ENCODE measurements at places on chromosomes 3 and 15. TPM values are rescaled to one million over a fixed set of nuclear protein-coding genes. Genes with fewer than 3 reads are reported as not detected.
A peak's percentile ranks its signal among the peaks of the same experiment; 100 is the strongest.

The TTC23 gene
- 4.4 TPM for total RNA-seq

DNA sequence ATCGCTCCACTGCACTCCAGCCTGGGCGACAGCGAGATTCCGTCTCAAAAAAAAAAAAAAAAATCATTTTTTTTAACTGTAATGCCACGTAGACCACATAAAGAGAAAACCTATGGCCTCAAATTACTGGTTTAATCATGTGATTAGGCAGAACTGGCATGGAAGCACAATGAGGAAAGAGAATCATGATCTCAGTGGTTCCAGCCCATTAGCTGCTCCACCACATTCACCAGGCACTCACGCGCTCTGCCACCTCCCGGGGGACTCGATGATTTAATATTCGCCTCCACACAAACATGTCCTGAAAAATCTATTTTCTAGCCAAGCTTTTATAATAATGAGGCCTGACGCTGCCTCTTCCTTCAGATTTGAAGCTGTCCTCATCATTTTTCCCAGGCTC lies 204.7 kb downstream of the TBL1XR1 start:
- no peak for DNase-seq
- H3K36me3 ChIP-seq, result no peaks in the 10 kb centered on the region
- peaks cover 3% of the 10 kb centered on the region for H3K27me3 ChIP-seq
- H3K4me3 ChIP-seq, result no peak overlapping the region
- no peaks in the 10 kb centered on the region for H3K4me1 ChIP-seq

DNA sequence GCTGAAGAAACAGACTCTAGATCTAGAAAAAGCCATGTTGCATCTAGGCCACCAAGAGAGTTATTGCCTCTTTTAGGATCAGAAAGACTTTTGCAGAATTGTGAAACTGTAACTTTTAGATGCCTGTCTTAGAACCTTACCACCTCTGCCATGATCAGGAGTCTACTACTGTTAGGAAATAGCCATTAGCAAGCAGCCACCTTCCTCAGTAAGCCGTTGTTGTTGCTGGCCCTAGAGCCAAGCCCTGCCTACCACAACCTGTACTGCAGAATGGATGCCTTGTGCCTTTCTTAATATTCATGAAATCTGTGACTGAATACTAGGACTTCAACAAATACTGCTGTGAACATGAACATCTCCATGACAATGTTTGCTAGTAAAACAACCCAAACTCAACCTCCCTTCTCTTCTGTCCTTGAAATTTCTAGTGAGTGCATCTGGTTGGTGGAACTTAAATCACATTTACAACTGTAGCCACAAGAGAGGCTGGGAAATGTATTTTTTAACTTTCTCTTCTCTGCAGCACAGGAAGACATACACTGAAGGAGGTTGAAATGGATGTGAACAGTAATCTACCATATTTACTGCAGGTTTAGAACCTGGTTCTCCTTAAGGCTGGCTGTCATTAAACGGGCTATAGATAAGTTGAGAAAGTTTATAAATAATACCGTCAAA lies 20.7 kb downstream of the RASA2 start:
- peaks cover 46% of the 10 kb centered on the region for H3K4me1 ChIP-seq
- no peak overlapping the region for H3K4me3 ChIP-seq
- no peaks in the 10 kb centered on the region for H3K27me3 ChIP-seq
- H3K36me3 ChIP-seq, result peaks cover 41% of the 10 kb centered on the region

DNA sequence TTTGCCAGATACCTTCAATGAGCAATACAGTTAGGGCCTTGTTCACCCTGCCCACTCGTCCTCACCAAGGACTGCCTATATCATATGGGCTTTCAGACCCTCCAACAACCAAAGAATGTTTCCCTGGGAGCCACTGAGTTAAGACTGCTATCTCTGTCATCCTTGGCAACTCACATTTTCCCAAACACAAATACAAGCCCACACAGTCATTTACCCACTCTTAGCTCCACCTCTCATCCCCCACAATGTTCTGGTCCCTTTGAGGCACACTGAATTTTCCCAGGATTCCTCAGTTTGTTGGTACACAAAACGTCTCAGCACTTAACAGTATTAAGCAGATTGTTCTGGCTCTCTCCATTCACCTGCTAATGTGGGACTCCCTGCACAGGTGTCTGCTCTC lies 204.6 kb downstream of the TLE3 start:
- no peaks in the 10 kb centered on the region for H3K4me1 ChIP-seq
- no peak overlapping the region for H3K4me3 ChIP-seq
- DNase-seq, result no peak
- peaks cover 11% of the 10 kb centered on the region for H3K27me3 ChIP-seq

DNA sequence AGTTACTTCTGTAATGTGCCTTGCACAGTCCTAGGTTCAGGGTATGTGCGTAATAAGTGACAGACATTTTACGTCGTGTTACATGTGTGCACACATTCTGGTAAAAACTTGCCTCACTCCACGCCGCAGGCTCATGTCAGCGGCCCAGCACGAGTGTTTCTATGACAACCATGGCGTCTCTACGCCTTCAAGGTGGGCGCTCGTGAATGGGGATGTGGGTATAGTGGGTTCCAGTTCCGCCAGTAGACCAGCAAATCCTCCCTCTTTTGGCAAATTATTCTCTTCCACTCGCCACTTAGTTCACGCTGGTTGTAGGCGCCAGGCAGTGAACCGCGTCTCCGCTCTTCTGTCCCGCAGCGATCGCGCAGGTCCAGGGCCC lies 40.3 kb downstream of the CHST14 start:
- peaks cover 58% of the 10 kb centered on the region for H3K27me3 ChIP-seq
- H3K36me3 ChIP-seq, result no peaks in the 10 kb centered on the region
- peaks cover 22% of the 10 kb centered on the region for H3K4me1 ChIP-seq

DNA sequence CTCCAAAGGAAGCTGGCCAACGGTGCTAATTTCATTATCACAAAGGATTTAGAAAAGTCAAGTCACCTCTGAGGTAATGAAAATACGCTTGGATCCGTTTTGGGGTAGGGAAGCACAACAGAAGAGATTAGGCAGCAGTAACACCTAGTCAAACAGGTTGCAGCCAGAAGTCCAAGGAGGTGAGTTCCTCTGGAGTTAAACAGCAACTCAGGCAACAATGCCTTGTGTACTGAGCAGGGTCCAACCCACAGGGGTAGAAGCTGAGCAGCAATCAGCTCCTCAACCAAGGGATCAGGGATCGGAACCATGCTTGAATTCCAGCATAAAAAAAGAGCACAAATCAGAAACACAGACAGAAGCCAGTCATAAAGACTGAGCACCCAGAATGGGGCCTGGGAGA lies 88.1 kb upstream of the SPRED1 start:
- H3K4me3 ChIP-seq, result no peak overlapping the region
- no peak overlapping the region for H3K27ac ChIP-seq
- no peaks in the 10 kb centered on the region for H3K36me3 ChIP-seq
- peaks cover 20% of the 10 kb centered on the region for H3K27me3 ChIP-seq

- H3K4me1 ChIP-seq, result no peaks in the 10 kb centered on the region
- H3K4me3 ChIP-seq, result no peak overlapping the region
- DNase-seq, result no peak
- H3K27ac ChIP-seq, result no peak overlapping the region
- H3K36me3 ChIP-seq, result no peaks in the 10 kb centered on the region
These were observed 985.7 kb downstream of the TUSC7 start for GRCh38 chr3:117695321-117695720.

DNA sequence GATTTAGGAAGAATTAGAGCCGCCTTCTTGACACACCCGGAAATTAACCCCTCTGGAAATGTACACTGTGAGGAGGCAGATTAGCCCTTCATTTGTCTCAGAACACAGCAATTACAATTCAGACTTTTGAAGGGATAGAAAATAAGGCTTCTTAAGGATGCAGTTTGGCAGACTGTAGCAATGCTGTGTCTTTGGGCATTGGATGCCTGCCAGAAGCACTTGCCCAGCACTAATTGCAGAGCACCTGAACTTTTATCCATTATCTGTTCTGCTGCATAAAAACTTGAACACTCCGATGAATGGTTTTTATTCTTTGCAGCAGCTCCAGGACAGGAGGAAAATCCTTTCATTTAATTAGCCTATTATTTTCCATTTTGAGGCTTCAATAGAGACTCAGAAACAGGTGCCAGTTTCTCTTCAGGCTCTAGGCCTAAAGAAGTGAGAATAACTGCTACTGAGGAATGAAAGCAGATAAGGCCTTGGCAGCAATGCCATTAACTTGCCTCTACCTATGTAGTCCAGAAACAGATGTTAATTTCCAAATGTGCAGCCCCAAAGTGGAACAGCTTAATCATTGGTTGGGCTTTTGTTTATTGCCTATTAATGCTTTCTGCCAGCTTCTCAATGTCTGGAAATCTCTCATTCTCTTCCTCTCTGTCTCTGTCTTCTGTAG lies 418.5 kb downstream of the NSUN3 start:
- no peak overlapping the region for H3K4me3 ChIP-seq
- DNase-seq, result no peak
- H3K27ac ChIP-seq, result no peak overlapping the region

- H3K27me3 ChIP-seq, result peaks cover 10% of the 10 kb centered on the region
- H3K27ac ChIP-seq, result no peak overlapping the region
- no peaks in the 10 kb centered on the region for H3K4me1 ChIP-seq
- no peak overlapping the region for H3K4me3 ChIP-seq
These were observed 18.1 kb upstream of the OR5AC2 start for GRCh38 chr3:98068824-98069223.

GRCh38 chr3:11803977-11804892 lies 42.5 kb downstream of the TAMM41 start:
- H3K27ac ChIP-seq, result no peak overlapping the region
- H3K36me3 ChIP-seq, result peaks cover 77% of the 10 kb centered on the region
- peak; percentile 53 for DNase-seq
- H3K4me3 ChIP-seq, result no peak overlapping the region

DNA sequence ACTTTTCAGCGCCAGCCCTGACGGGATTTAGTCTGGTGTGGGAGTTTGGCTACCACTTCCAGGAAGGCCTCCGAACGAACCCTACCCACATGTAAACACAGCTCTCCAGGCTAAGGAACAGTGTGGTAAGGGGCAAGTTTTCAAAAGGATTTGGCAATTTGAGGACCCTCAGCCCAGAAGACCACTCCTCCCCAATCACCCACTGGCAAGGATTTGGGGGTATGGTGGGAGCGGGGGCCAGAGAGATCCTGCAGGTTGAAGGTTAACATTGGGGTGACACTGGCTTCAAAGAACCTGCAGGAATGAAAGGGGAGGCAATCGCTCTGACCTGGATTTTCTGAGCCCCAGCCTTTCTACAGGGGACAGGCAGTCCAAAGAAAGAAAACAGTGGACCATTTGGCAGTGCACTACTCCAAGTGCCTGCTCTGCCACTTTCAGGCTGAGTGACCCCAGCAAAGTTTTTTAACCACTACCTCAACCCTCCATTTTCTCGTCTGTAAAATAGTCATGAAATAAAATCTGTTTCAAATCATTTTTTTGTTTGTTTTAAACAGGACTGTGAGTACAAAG lies 34.5 kb downstream of the ZIC4 start:
- no peak overlapping the region for H3K4me3 ChIP-seq
- H3K36me3 ChIP-seq, result no peaks in the 10 kb centered on the region
- no peaks in the 10 kb centered on the region for H3K4me1 ChIP-seq
- H3K27ac ChIP-seq, result no peak overlapping the region

GRCh38 chr3:100396967-100397366 lies 3.9 kb downstream of the TOMM70 start:
- H3K4me1 ChIP-seq, result peaks cover 48% of the 10 kb centered on the region
- peaks cover 28% of the 10 kb centered on the region for H3K36me3 ChIP-seq
- H3K27ac ChIP-seq, result no peak overlapping the region
- no peak overlapping the region for H3K4me3 ChIP-seq
- H3K27me3 ChIP-seq, result no peaks in the 10 kb centered on the region
- no peak for DNase-seq

DNA sequence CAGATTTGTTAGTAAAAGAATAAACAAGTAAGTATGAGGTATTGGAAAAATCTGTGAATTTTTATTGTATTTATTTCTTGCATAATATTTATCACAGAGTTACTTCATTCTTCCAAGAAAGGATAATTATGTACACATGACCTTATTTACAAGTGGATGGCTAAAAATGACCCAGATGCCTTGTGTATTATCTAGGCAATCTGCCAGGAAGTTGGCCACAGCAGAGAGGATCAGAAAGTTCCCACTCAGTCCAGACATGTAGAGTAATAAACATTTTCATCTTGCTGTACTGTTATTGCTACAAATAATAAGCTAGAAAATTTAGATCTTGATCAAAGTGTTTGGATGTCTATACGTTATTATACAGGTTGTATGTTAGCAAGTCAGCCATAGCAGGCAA lies 317.1 kb downstream of the EPHA6 start:
- no peaks in the 10 kb centered on the region for H3K36me3 ChIP-seq
- H3K27me3 ChIP-seq, result no peaks in the 10 kb centered on the region
- no peak for DNase-seq
- H3K4me1 ChIP-seq, result no peaks in the 10 kb centered on the region
- no peak overlapping the region for H3K27ac ChIP-seq
- H3K4me3 ChIP-seq, result no peak overlapping the region

DNA sequence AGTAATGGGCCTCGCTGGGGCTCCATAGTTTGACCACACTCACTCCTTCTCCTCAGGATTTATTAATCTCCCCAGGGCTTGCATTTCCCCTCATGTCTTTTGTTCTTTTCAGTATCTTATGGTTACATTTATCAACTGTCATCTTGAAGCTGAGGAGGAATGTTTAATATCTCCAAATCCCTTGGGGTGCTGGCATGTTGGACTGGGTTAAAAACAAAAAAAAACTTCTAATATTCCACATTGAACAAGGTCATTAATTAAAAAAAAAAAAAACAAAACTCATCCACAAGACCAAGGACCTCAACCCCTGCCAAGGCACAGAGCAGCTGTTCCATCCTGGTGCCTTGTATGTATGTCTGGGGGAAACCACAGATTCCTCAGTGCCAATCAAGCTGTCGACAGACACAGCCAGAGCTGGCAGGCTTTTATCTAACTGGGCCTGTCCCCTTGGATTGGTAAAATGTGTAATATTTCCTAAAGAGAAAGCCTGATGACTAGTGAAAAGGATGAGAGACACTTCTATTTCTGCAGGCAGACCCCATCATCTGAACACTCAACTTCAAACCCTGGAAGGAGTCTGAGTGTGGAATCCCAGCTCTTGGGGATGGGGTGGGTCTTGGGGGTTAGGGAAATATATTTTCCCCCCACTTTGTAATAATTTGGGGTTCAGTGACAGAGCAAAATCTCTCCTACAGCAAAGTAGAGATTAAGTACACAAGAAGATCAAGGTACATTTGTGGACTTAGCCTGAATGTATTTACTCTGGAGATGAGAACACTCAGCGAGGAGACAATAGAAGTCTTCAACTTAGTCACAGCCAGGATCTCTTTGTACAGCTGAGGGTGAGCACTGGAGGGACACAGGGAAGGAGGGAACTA lies 69.1 kb downstream of the TTC23 start:
- peaks cover 6% of the 10 kb centered on the region for H3K27me3 ChIP-seq
- H3K4me1 ChIP-seq, result no peaks in the 10 kb centered on the region
- H3K36me3 ChIP-seq, result no peaks in the 10 kb centered on the region
- DNase-seq, result no peak
- no peak overlapping the region for H3K27ac ChIP-seq
- H3K4me3 ChIP-seq, result no peak overlapping the region

DNA sequence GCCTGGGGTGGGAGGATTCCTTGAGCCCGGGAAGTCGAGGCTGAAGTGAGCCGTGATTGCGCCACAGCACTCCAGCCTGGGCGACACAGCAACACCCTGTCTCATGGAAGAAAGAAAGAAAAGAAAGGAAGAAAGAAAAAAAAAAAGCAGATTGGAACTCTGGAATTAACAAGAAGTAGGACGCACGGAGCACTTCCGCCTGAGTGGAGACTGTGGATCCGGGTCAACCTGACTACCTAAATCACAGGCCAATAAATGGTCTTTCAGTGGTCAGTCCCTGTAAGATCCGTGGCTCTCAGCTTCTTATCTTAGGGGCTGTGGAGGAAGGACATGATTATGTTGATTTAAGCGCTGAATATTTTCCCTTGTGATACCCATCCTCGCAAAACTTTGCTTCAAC lies 2.4 kb upstream of the PPARG start:
- H3K4me1 ChIP-seq, result peaks cover 9% of the 10 kb centered on the region
- no peak for DNase-seq
- peaks cover 1% of the 10 kb centered on the region for H3K36me3 ChIP-seq
- no peak overlapping the region for H3K4me3 ChIP-seq
- peaks cover 52% of the 10 kb centered on the region for H3K27me3 ChIP-seq
